Transverse colon (tissue), 4 donors: ENCODE measurements at places on chromosomes 5 and 9. TPM values are rescaled to one million over a fixed set of nuclear protein-coding genes. Genes with fewer than 3 reads are reported as not detected.

GRCh38 chr5:133384120-133384855, 228.1 kb downstream of the FSTL4 start:
- H3K36me3 ChIP-seq, result no peaks in the 10 kb centered on the region
- H3K27ac ChIP-seq, result no peak overlapping the region
- H3K4me3 ChIP-seq, result no peak overlapping the region
- DNase-seq, result no peak

NAIP gene
- total RNA-seq, result 22.1 TPM

- H3K4me3 ChIP-seq, result no peak overlapping the region
- DNase-seq, result peak; percentile 8
- H3K27ac ChIP-seq, result no peak overlapping the region
- H3K36me3 ChIP-seq, result no peaks in the 10 kb centered on the region
These were observed 416.3 kb downstream of the NR2F1-AS1 start for GRCh38 chr5:93164690-93165089.

DNA sequence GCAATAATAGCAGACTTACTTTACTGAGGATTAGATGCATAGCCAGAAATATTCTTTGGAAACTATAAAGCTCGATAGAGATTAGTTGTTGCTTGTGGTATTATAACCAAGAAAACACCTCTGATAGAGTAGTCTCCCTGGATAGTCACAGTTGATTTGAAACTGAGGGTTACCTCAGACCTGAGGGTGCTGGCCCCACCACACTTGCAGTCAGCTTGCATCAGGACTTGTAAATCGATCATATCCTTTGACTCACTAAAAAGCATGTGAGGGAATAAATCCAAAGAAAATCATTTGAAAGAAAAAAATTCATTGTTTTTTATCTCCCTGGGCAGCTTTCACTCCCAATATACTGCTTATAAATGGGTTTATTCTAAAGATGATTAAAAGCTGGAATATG, 39.4 kb downstream of the GALNT12 start:
- no peak overlapping the region for H3K4me3 ChIP-seq
- no peak overlapping the region for H3K27ac ChIP-seq
- no peaks in the 10 kb centered on the region for H3K36me3 ChIP-seq
- H3K4me1 ChIP-seq, result peaks cover 6% of the 10 kb centered on the region

DNA sequence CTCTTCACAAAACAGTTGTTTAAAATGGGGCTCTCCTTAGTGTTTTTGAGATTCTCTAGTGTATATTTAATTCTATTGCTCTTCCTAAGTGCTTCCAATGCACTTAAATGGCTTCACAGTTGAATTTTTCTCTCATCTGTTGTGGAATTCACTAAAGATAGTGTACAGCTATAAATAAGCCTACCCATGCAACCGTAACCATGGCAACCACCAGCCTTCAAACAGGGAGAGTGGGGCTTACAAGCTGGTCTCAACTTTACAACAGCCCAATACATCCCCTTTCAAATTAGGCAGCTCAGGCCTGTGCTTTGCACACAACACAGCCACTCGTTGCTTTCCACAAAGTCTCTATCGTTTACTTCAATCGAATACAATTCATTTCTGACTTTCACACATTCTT, 144.0 kb upstream of the PLPPR1 start:
- H3K4me3 ChIP-seq, result no peak overlapping the region
- no peak overlapping the region for H3K27ac ChIP-seq
- H3K27me3 ChIP-seq, result no peaks in the 10 kb centered on the region
- H3K4me1 ChIP-seq, result no peaks in the 10 kb centered on the region

GRCh38 chr5:153480401-153480800, 10.1 kb upstream of the GRIA1 start:
- no peak overlapping the region for H3K27ac ChIP-seq
- H3K36me3 ChIP-seq, result no peaks in the 10 kb centered on the region
- no peaks in the 10 kb centered on the region for H3K4me1 ChIP-seq
- H3K27me3 ChIP-seq, result no peaks in the 10 kb centered on the region
- no peak overlapping the region for H3K4me3 ChIP-seq

GRCh38 chr5:36576721-36577120, 29.7 kb upstream of the SLC1A3 start:
- no peak overlapping the region for H3K27ac ChIP-seq
- no peak for DNase-seq
- no peaks in the 10 kb centered on the region for H3K27me3 ChIP-seq
- no peaks in the 10 kb centered on the region for H3K36me3 ChIP-seq

DNA sequence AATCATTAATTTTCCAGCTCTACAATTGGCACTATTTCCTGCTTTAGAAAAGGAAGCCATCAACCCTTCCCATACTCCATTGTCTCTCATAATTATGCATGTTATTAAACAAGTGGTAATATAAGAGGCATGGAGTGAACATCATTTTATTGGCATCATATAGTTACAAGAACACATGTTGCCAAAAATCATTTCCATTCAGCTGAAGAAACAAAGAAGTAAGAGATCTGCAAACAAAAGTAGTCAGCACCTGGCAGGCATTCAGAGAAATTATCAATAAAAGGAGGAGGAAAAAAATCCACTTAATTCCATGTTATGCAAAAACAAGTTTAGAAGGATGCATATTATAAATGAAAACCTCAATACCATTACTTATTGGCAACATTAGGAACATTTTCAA, 1208.2 kb upstream of the C9orf72 start:
- no peaks in the 10 kb centered on the region for H3K36me3 ChIP-seq
- no peaks in the 10 kb centered on the region for H3K4me1 ChIP-seq
- no peak overlapping the region for H3K27ac ChIP-seq
- no peak overlapping the region for H3K4me3 ChIP-seq

GRCh38 chr9:108468364-108468763, 387.4 kb downstream of the ACTL7B start:
- no peaks in the 10 kb centered on the region for H3K27me3 ChIP-seq
- peak; percentile 38 for DNase-seq

SPINK6 gene
- total RNA-seq, result not detected
